Neural progenitor cell (in vitro differentiated cells): ENCODE measurements at places on chromosomes 5 and 9.

DNA sequence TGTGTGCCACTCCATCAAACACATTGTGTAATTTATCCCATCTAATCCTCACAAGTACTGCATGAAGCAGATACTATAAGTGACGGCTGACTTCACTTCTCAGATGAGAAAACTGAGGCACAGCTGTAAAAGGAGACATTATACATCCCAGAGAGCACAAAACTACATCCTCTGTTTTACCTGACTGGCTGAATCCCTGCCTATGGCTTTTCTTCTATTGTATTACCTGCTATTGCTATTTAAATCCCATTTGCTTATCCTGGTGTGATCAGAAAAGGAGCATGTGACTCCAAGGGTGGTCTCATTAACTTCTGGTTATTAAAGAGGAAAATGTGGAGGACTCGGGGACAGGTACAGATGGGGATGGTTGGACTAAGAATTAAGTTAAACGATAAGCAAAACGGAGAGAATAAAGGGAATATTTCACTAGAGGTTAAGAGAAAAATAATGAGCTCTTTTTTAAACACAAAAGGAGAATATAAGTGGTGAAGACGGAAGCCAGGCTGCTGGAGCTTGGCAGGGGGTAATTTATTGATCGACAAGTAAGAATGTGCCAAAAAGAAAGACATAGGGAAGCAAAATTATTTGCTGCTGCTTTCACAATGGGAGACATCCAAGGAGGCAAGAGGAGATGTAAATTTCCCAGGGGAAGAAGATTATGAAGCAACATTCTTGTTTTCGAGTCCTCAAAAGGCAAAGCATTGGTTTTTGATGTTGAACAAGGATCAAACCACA is 155.7 kb upstream of the GPR151 start:
- DNase-seq = no peak

- no peak for DNase-seq
These were observed 818.7 kb upstream of the PTPRD start for GRCh38 chr9:11431490-11431889.

DNA sequence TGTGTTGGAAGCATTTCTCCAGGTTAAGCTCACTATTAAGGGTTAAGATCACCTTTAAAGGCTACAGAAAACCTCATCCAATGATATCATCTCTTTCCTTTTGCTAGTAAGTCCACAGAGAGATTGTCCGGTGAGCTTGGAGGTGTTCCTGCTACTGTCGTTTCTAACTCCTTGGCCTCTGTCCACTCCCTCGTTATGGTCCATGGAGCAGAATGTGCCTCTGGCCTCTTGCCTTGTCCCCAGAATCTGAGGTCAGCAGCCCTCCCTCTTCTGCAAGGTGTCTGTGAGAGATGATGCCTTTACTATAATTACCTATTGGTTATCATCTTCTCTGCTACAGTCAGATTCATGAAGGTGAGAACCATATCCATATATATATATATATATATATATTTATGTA is 15.0 kb downstream of the ORM2 start:
- no peak for DNase-seq

DNA sequence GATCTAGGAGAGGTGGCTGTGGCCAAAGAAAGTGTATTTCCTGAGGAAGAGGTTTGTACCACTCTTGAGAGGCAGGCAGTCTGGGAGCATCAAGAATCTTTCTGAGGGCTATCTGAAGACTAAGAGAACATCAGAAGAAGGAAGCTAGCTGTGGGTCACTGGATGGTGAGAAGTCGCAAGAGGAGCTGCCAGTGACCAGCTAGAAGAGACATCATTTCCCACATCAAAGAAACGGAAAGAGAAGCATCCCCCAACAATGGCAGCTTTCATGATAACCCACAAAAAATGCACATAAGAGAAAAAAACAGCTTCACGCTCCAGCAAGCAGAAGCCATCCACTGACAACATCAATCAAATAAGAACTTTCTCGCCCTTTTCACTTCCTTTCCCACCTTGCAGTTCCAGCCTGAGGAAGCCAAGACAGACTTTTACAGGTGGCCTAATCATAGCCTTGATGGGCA is 25.0 kb upstream of the CEP78 start:
- no peak for DNase-seq

- DNase-seq = peak; percentile 35
These were observed 559.0 kb upstream of the RGMB start for GRCh38 chr5:98214240-98215051.

GRCh38 chr9:78865737-78866136 is 568.8 kb downstream of the PSAT1 start:
- no peak for DNase-seq
